NCI-H524 (cell line): ENCODE measurements at places on chromosomes 16 and 17.

DNA sequence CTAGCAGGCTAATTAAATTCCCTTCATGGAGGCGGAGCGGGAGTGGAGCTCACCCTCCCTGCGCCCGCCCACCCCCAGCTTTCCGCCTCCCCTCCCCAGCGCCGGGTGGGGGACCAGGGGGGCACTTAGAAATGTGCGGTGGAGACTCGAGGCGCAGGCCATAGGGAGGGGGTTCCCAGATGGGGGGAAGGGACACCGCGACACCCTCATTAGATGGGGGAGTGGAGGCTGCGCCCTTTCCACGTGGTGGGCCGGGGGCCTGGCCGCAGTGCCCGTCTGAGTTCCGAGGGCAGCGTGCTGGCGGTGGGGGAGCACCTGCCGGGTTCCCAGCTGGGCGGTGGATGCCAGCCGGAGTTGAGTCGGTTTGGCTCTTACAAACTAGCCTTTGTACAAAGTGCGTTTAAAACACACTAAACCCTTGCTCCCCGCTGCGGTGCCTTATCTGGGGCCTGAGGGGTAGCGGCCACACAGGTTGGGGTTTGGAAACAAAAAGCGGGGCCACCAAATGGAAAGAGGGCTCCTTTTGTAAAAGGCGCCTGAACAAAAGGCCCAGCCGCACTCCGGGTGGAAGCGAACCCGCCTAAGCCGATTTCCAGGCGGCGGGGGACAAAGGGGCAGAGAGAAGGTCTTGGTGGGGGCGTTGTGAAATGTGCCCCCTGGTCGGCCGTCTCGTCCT, 1.4 kb downstream of the GSE1 start:
- peak; percentile 68 for DNase-seq

GRCh38 chr16:81649561-81650184, 129.4 kb upstream of the PLCG2 start:
- no peak for DNase-seq

DNA sequence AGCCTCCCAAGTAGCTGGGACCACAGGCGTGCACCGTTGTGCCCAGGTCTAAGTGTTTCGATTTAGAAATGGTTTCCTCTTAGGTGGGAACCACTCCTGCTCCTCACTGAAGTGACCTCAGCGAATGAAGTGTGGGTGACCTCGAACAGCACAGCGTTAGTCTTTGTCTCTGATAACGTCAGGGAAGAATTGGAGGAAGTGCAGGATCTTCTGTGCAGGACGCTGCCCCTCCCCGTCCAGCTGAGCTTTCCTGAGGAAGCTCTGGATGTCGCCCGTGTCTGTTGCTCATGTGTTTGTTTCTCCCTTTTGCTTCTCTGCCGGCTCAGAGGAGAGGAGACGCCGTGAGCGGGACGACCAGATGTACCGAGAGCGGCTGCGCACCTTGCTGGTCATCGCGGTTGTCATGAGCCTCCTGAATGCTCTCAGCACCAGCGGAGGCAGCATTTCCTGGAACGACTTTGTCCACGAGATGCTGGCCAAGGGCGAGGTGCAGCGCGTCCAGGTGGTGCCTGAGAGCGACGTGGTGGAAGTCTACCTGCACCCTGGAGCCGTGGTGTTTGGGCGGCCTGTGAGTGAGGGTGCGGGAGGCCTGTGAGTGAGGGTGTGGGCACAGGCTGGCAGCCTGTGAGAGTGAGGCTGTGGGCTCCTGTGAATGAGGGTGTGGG, 15.6 kb downstream of the SPG7 start:
- DNase-seq: no peak

GRCh38 chr17:42307362-42307927, 19.1 kb downstream of the STAT5A start:
- no peak for DNase-seq

- DNase-seq: no peak
These were observed 322.4 kb downstream of the GRIN2A start for GRCh38 chr16:9859701-9860327.

GRCh38 chr17:31308372-31309334, 5.2 kb downstream of the EVI2B start:
- DNase-seq: no peak

- DNase-seq: no peak
These were observed 24.4 kb downstream of the TRIM16 start for GRCh38 chr17:15659663-15660062.

- no peak for DNase-seq
These were observed at the start of gene ADAP2 for GRCh38 chr17:30921544-30922196. TSS of gene ADAP2 (plus strand) at chr17:30921945. CDS start at chr17:30922015, 70 bp downstream.

GRCh38 chr17:3685174-3685573, 10.8 kb downstream of the P2RX5 start:
- DNase-seq: no peak

- DNase-seq: no peak
These were observed 109.5 kb downstream of the CDH8 start for GRCh38 chr16:61926766-61927165.

GRCh38 chr17:82414548-82415281, 3.4 kb upstream of the HEXD start:
- DNase-seq: no peak

DNA sequence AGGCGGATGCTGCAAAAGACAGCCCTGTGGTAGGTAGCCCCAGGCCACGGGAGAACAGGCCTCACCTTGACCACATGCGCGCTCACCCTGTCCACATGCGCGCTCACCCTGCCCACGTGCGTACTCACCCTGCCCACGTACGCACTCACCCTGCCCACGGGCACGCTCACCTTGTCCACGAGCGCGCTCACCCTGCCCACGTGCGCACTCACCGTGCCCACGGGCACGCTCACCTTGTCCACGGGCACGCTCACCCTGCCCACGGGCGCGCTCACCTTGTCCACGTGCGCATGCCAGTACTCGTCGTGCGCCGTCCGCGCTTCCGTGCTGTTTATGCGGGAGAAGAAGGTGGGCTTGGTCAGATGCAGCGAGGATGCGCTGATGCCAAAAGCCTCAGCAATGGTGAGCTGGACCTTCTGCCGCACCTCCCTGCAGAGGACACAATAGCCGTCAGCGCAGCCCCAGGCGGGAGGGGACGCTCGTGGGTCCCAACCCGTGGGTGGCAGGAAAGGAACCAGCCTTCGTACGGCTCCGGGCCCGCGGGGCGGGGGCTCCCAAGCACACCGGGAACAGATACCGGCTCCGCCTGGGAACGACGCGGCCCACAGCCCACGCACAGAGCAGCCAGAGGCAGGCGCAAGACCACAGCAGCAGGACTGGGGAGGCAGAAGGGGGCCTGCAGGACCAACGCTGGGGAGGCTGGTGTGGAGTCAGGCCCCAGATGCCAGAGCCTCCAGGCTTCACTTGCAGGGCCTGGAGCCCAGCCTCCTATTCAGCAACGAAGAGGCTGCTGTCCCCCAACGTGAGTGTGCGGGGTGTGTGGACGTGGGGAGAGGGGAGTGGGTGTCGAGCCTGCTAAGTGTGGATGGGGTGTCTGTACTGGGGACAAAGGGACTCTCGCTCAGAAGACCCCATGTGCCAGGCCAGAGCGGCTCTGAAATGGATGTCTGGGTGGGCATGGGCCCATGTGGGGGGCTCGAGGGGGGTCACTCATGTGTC, 14.2 kb upstream of the HEXD start:
- DNase-seq: no peak

DNA sequence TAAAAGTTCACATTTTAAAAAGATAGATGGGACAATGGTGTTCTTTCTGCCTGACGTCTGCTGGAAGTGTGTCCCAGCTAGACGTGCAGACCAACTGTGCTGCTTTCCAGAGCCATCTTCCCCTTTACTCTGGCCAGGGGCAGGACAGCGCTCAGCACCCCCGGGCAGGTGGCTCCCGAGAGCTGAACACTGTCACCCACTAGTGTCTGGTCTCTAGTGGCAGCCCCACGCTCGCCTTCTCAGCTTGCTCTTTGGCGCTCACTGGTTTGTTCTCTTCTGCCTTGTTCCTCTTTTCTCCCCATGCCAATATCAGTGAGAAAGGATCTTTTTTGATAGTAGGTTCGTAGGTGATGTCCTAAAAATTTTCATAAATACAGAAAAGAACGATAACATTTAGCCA, 25.7 kb downstream of the ZC3H18 start:
- DNase-seq: no peak

DNA sequence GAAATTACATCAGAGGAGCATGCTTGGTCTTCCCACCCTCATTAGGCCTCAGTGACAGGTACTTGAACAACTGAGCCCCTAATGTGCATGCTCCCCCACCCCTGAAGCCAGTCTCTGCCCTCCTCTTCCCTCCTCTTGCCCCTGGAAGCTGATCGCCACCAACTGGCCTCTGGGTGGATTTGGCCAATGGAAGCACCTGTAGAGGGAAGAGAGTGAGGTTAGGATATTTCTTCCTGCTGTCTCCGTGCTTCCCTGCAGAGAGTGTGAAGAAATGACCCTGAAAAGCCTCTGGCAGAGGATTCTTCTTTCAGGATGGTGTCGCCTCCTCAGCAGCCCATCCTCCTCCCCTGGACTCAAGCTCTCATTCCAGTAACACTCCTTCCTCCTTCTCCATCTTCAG, 5.9 kb upstream of the CBLN1 start:
- no peak for DNase-seq

DNA sequence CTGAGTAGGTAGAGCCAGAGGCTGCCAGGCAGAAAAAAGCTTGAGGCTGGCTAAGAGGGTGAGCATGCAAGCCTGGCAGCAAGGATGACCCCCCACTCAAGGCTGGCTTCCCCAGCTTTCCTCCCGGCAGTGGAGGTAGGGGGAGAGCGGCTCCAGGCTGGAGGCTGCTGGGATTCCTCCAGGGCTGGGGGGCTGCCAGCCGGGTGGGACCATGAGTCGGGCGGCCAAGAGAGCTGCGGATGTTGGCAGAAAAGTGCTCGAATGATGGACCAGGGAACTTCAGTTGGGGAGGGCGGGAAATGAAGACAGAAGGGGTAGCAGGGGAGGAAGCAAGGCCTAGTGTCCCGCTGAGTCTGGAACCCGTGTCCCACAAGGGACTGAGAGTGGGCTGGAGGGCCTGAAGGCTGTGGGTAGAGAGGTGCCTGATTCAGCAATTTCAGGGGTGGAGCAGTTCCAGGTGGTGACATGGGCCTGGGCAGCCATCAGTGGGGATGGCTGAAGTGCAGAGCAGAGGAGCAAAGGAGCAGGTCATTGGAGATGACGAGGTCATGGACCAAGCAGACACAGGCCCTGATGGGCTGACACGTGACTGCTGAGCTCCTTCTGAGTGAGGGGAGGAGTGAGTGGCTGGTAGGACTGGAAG, 20.3 kb downstream of the HSD11B2 start:
- DNase-seq: no peak

DNA sequence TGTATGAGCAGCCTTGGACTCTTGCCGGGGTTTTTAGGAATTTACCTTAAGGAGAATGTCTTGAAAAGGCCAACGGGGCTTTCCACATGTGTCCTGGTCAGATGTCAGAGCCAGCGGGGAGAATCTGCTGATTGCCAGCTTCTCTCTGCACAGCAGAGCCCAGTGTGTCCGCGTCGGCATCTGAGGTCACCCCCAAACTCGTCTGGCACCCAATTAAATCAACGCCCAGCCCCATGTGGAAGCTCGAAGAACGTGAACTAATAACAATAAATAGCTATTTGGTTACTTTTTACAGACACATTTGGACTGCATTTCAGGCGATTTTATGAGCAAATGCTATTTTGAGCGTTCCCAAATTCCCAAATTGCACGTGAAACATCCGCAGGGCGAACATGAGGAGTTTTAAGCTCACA, 303.5 kb downstream of the FOXL1 start:
- DNase-seq: no peak

GRCh38 chr17:17701112-17701511, 19.9 kb downstream of the RAI1 start:
- DNase-seq: no peak

DNA sequence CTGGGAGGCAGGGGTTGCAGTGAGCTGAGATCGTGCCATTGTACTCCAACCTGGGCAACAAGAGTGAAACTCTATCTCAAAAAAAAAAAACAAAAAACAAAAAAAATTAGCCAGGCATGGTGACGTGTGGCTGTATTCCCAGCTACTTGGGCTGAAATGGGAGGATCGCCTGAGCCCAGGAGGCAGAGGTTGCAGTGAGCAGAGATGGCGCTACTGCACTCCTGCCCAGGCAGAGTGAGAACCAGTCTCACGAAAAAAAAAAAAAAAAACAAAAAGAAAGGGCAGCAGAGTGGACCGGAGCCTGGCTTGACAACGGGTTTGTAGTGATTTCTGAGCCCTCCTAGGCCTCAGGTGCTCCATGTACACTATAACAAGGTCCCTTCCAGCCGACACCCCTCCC, 33.1 kb downstream of the PEMT start:
- DNase-seq: no peak

DNA sequence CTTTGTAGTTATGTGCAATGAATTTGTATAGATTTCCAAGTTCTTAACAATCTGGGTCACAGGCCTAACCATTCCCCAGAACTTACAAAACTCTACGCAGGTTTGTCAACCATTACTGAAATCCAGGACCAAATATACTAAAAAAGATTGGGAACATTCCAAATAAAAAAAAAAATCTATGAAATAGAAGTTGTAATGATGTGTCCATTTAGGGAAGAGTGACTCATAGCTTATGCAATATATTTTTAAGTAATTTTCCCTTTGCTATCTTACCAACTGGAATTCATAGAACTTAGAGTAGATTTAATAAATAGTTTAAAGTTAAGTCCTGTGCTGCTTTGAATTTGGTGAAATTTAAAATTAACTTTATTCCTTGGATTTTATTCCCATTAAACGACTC, 393.2 kb downstream of the PMP22 start:
- DNase-seq: no peak

- peak; percentile 64 for DNase-seq
These were observed 12.3 kb upstream of the SLC7A5 start for GRCh38 chr16:87881324-87882200.

- DNase-seq: peak; percentile 60
These were observed 827 bp downstream of the CDK10 start for GRCh38 chr16:89687092-89687940.

DNA sequence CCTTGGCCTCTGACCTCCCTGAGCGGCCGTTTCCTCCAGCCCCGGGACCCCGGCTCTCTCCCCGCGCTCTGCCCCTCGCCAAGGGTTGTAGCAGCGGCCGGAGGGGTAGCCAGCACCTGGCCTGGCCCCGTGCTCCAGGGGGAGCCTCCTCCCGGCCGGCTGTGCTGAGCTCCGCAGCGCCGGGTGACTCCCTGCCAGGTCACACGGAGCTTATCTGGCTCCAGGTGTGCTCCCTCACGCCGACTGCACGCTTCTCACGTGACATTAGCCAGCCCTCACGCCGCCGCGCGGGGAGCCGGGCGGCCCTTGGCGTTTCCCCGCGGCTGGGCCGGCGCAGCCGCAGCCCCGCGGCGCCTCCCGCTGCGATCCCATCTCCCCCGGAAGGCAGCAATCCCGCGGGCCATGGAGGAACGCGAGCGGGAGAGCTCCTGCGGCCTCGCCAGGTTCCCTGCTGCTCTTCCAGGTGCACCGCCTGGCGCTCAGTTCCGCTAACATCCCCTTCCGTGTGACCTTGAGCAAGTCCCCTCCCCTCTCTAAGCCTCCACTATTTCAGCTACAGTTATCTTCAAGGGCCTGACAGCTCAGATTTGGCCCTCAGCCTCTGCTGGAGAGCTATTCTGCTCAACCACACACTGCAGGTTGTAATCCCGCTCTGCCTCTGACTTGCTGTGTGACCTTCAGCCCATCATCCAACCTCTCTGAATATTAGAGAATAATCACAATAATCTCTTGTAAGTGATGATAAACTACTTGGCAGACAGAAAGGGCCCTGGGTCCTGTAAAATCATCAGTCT, 3.4 kb downstream of the MYO18A start:
- peak; percentile 81 for DNase-seq
